Stimulated activated CD4-positive, alpha-beta T cell treated with anti-CD3 and anti-CD28 coated beads, Interleukin-1b, Interleukin-23, amount 100 ng/mL, for 1 hour (primary cell): ENCODE measurements at places on chromosomes 4 and X.

GRCh38 chr4:86972997-86973396 lies 38.2 kb downstream of the AFF1 start:
- DNase-seq = no peak

DNA sequence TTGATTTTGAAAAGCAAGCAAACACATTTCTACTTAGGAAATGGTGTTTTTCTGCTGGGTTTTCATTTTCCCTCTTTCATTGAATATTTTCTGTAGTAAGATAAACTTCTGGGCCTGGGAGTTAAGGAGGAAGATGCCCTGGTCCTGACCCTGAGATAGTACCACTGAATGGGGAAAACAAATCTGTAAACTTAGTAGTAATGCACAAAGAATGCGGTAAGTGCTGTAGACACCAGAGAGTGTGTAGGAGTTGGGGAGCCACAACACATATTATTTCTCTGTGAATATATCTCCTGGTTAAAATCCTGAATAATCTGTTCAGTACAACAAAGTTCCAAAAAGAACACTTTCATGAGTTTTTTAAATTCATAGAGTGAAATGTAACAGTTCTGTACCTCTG lies 178.3 kb downstream of the MAPK10 start:
- no peak for DNase-seq

DNA sequence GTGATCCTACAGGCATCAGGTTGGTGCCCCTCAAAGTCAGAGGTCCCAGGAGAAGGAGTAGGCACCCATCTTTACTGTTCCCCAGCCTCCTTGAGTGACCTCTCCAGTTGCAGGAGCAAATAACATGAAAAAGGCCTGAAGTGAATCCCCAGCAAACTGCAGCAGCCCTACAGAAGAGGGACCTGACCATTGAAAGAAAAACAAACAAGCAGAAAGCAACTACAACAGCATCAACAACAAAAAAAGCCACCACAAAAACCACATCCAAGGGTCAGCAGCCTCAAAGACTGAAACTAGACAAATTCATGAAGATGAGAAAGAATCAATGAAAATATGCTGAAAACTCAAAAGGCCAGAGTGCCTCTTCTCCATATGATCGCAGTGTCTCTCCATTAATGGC lies 128.7 kb downstream of the ANKRD50 start:
- no peak for DNase-seq

DNA sequence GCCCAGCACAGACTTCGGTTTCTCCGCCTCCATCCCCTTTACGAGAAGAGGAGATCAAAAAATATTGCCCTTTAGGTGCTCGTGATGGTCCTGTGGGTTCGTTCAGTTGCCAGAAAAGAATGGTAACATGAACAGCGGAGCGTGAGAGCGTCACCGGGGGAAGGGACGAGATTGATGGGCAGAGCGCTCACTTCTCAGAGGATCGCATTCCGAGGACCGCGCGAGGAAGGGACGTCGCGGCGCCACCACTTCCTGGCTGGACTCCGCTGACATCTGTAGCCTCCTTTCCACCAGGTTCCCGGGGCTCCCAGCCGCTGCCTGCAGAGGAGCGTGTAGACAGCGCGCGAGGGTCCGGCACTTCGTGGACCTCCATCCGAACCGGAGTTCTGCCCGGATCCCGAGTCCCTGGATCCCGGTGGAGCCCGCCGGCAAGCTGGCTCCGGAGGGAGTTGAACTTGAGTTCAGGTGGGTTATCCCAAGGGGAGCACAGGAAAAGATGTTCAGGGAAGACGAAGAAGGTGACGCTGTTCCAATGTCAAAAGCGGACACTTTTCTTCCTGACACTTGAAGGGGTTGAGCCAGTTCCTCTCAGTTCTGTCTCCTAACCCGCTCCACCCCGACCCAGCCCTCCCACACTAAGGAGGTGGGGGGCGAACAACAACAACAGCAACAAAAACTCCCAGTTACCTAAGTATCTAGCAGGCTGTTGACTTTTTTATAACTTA lies 484 bp downstream of the GALNTL6 start:
- DNase-seq = no peak

- DNase-seq = no peak
These were observed 375.5 kb downstream of the NAF1 start for GRCh38 chr4:162791226-162791625.

- DNase-seq = no peak
These were observed 332.0 kb downstream of the TENM3 start for GRCh38 chr4:182575225-182575624.

GRCh38 chrX:77389891-77390290 lies 57.3 kb upstream of the FGF16 start:
- no peak for DNase-seq

DNA sequence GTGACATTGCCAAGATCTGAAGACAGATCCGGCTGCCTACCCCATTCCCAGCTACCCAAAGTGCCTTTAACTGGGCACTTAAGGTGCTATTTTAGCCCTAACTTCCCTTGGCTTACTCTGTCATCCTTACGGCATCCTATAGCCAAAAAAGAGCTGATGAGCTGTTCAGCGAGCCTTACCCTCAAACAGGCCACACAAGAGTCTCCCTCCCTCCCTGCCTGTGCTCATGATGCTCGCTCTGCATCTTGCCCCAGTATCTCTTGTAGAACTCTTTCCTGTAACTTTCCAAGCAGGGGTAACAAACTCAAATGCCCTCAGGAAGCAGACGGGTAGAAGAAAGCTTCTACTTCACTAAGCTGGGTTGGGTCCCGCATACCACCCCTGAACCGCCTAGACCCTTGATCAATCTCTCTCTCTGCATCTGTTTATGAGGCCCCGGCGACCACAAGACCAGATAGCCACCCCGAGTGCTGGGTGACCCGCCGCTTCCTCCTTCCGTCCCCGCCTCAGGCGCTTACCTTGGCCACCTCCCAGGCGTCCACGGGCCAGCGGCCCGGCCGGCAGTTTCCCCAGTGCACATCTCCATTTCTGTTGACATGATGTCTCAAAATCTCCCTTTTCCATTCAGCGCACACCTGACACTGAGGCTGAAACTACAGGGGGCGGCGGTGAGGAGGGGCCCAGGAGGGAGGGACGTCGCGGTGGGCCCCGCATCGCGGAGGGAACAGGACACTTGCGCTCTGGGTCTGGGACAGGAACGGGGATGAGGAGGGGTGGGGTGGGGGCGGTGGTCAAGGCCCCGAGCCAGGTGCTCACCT lies 663 bp downstream of the CXorf38 start:
- DNase-seq = no peak

DNA sequence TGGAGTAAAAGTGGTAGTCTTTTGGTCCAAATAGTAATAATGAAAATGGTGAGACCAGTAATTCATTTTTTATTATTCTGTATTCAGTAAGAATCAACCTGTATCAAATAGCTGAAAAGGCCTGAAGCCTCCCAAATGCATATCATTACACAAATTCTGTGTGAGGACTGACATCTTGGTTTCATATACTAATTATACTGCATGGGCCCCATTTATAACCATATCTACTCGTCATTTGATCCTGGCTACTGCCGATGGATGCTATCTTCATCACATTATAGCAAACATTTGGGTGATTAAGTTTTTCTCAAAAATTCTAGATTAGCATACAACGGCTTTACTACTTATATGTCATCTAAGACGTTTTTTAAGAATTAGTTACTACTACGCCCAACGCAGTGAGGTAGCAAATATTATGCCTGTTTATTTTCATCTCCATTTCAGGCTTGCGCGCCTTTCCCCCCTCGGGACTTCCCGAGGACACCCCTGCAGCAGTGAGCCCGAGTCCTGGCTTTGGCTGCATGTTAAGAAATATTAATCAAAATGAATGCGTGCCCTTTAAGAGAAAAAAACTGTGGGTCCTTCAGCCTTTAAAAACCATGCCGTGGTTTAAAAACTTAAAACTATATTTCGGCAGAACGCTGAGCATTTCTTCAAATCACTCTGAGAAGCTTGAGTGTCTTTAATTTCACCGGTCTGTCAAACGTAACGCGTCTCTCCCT lies 814 bp upstream of the MMAA start:
- DNase-seq = no peak

GRCh38 chrX:30751497-30751896 lies 98.3 kb downstream of the GK start:
- DNase-seq = no peak

DNA sequence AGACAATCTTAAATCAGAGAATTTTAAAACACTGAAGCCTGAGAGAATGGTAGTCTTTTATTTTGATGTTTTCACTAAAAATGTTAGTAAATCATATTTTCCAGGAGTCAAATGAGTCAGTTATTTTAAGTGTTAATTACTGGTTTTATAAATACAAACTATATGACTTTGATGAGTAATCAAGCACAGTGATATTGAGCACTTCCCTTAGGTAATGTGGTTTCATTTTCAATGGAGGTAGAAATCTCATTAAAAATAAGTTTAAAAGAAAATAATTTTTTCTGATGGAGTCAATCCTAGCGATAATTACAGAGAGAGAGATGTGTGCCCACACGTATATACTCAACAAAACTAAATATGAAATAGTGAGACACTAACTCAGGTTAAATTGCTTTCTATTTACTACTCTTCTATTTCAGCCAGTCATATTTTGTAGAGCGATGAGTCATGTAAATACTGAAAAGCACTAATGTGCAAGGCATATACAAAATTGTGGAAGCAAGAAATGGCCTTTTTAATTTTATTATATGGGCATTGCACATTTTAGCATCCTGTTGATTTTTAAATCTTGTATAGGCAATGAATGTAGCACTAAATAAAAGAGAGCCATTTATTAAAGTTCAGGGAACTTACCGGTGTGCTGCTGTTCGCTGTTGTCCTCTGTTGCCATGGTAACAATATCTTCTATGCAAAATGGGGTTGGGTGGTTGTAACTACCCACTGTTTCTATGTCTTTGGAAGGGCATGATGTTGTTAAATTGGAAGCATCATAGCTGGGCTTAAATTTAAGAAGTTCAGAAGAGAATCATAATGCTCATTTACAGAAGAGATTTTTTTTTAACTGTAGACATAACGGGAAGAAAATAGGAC lies 513.7 kb downstream of the TLL1 start:
- no peak for DNase-seq

DNA sequence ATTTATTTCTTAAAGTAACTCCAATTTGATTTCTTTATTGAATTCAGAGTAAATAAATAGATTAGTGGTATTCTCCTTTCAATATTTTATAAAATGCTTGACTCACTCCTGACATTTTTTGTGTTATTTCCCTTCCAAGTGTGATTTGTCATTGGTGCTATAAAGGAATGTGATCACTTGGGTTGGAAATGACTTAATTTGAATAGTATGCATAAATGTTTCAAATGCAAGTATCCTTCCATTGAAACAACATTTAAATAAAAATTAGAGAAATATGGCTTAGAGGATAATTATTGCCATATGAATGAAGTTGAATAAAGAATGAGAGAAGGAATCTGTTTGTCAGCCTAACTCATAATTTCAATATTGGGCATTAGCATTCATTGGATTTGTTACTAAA lies 182.7 kb downstream of the PABPC4L start:
- DNase-seq = no peak

GRCh38 chrX:112757946-112758345 lies 78.2 kb upstream of the LHFPL1 start:
- no peak for DNase-seq

- DNase-seq = no peak
These were observed 17.7 kb upstream of the SLC7A11 start for GRCh38 chr4:138259824-138260223.

GRCh38 chrX:153686711-153687110 lies 1.0 kb upstream of the SLC6A8 start:
- no peak for DNase-seq

GRCh38 chr4:127936974-127937373 lies 28.0 kb downstream of the MFSD8 start:
- DNase-seq = no peak

DNA sequence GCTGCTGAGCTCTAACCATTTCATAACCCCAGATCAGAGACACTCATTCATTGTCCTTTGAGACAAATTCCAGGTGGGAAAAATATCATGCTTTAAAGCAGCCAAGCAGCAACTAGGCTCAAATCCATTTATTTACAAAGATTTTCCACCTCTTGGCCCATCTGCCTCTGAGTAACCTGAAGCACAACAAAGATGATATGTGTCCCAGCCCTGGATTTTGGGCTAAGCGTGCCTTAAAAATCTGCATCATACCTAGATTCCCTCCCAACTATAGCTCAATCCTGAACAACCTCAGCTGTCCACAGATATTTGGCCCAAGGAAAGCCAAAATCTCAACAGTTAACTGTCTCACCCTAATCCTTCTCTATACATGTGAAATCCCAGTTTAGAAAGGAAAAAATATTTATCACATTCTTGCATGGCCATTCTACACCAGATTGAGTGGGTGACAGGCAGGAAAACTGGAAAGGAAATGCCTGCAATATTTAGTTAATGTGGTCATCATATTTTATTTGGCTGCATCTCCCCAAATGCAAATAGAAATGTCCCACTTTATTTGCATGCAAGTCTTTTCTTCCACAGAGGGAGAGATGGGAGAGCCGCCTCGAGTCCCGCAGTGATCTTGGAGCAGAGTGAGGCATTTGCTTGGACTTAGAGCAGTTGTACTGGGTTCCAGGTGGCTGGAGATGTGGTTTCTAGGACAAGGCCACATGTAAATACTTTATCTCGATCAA lies 146.4 kb upstream of the EOLA2 start:
- no peak for DNase-seq

GRCh38 chr4:48196758-48197504 lies 62.9 kb upstream of the TXK start:
- no peak for DNase-seq

DNA sequence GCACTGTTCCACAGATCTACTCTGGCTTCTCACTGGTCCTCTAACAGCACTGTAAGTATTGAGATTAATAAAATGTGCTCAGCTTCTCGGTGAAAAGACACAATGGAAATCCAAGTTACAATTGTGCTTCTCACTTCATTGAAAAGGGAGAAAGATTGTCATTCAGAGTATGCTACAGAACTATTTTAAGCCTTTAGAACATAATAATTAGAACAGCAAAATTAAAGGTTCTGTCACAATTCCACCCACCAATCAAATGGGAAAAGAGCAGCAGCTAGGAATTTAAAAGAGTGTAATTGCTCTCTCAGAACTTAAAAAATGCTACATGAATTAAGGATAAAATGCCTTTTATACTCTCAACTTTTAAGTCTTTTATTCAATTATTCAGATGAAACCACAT lies 329.4 kb downstream of the ANK2 start:
- DNase-seq = no peak

- no peak for DNase-seq
These were observed 1753.7 kb upstream of the AGA start for GRCh38 chr4:179195887-179196286.

DNA sequence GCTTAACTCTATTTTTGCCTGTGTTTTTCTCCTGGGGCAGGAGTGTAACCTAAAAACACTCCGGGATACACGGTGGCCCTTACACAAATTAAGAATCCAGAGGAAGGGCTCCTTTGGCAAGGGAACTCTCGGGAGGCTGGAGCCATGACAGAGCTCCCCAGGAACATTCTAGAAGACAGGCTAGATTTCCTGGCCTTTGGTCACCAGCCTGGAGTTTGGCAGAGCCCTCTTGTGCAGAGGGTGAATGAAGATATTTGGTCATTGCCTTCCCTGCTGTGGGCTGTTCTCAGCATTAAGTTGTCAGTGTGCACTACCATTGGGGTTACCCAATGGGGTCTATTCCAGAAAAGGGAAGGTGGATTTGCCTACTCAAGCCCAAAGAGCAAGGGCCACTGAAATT lies 53.8 kb upstream of the LNX1 start:
- no peak for DNase-seq

GRCh38 chrX:151180400-151180799 lies 4.0 kb downstream of the GPR50 start:
- DNase-seq = no peak

- no peak for DNase-seq
These were observed 117.3 kb upstream of the SFRP2 start for GRCh38 chr4:153906231-153906630.

GRCh38 chr4:102832667-102833066 lies 5.3 kb upstream of the UBE2D3 start:
- DNase-seq = no peak

GRCh38 chr4:89800527-89801103 lies 36.3 kb downstream of the SNCA start:
- no peak for DNase-seq
